Stimulated activated CD4-positive, alpha-beta T cell treated with anti-CD3 and anti-CD28 coated beads, TNF-alpha, amount 100 ng/mL, for 24 hours (primary cell): ENCODE measurements at places on chromosomes 12 and 14.

DNA sequence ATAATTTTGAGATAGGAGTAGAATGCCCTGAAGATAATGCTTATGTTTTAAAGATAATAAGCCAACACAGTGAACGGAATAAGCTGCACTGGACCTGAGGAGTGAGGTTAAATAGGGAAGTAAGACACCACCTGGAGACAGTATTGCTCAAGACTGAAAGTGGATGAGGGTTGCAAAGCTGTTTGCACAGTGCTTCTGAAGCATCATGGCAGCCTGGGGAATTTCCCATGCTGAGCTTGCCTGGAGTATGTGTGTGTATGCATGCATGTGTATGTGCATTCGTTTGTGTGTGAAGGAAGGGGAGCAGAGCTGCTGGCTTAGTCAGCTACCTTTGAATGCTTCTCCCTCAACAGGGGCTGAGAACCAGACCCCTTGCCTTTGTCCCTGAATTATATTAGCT, 35.8 kb downstream of the BHLHE41 start:
- no peak for DNase-seq

DNA sequence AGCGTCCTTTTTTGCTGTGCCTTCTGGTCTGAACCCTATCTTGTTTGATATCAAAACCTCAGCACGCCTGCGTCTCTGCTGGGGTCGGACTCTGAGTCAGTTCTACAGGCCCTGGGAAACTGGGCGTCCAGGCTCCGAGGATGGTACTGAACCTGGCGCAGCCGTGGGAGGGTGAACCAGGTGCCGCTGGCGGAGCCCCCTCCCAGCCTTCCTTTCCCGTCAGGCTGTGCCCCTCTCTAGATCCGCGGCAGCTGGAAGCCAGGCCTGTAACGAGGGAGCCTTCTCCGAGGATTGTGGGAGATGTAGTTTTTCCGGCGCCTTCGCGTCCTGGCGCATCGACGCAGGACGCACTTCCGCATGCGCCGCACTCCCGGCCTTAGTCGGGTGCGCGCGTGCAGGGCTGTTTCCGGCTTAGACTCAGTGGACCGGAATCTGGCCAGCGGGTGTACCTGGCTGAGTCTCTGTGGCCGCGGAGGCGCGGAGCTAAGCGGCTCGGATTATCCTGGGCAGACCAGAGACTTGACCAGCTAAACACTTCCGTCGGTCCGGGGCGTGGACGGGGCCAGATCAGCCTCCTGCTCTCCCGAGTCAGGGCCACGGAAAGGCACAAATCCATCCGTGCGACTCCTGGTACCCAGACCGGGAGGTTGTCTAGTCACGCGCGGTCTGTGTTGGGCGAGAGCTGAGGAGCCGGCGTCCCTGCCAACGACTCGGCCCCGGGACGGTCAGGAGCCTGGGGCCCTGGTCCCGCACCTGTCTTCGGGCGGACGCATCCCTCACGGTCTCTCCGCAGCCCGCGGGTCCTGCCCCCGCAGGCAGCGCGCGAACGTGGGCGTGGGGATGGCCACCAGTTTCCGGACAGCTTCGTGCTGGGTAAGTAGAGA, at the start of gene ZNF26:
Gene ZNF26, plus strand, starts transcription at position 367 of the 884 bp plus-strand sequence. Its CDS starts 474 bp downstream, at position 841.
- peak; percentile 79 for DNase-seq

- DNase-seq: no peak
Measured at GRCh38 chr12:131771965-131772364, 56.2 kb upstream of the MMP17 start.

GRCh38 chr12:54359762-54360351, 4.4 kb downstream of the GPR84 start:
- DNase-seq: no peak

- no peak for DNase-seq
Measured at GRCh38 chr12:10941916-10942607, 3.0 kb upstream of the TAS2R14 start.

DNA sequence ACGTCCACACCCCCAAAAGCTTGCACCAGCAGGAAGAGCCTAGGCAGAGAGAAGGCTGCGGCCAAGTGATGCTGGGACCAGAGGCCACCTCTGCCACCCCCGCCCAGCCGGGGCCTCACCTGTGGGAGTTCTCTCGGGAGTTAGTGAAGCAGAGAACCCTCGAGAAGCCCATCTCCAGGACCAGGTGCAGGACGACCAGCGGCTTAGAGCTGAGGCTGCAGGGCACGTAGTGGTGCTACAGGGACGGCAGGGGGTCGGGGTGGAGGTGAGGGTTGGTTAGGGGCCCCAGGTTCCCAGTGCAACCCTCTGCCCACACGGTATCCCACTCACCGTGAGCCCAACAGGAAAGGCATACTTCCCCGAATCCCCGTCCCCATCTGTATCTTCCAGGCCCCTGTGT, 3.6 kb downstream of the DDX51 start:
- no peak for DNase-seq

DNA sequence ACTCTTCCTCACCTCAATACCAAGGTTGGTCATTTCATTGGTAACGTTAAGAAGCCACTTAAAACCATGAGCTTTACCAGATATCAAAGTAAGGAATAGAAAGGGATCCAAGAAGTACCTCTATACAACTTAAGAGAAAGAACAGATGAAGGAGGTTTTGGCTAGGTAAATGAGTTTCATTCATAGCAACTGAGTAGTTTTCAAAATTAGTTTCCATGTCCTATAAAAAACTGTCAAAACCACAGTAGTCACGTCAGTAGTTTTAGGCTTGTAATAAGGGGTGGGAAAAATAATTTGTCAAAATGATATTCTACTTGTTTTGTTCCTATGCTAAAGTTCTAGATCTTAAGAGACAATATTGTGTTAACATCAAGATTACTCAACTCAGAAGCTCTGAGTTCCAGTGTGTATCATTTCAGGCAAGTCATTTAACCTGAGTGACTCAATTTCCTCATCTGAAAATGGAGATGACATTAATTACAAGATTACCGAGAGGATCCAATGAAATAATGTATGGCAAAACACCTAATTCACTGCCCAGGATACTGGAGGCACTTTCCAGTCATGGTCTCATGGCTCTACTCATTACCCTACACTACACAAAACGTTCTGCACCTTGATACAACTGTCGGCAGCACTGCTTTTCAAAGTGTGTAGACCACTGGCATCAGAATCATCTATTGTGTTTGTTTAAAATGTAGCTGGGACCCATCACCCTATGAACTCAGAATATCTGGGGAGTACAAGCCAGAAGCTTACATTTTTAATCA, 24.1 kb upstream of the SLC6A13 start:
- DNase-seq: no peak

DNA sequence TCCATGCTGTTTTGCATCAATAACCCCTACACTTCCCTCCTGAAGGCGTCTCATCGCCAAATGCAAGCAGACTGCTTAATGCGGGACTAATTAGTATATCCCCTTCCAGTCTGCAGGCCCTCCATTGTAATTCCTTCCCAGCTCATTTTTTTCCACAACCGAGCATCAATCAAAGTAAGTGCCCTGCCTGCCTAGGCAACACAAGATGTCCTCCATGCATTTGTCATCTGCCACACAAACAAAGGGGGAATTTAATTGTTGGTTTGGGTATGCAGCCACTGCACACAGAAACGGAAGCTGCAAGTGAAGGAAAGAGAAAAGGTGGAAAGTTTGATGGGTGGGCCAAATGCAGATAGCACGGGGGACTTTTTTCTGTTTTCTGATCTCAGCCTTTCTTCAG, 168.0 kb downstream of the EGLN3 start:
- DNase-seq: no peak

DNA sequence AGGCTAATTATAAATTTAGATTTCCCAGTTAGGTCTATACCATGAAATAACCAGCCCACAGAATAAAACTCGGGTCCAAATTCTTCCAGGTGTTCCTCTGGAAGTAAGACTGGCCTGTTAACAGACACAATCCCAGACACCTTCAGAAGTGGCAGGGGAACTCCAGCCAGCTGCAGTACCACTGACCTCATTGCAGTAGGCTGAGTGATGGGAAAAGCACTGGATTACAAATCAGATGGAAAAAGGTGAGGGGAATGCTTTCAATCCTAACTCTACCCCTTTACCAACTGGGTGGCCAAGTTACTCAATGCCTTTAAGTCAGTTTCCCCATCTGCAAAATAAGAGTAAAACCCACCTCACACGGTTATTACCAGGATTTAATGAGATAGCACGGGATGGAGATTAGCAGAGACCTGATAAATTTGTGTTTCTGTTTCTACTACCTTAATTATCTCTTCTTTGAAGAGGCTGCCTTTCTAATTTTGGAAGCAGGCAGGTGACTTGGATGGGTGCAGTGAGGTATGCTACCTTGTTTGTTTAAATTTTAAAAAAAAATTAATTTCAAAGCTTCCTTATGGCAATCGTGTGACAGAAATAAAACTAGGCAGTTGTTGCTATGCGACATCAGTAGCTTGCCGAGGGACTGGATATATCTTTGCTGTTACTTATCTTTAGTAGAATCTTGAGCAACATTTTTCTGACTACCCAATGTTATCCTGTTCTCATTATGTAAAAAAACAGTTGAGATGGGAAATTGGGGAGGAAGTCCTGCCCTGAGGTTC, 167.3 kb upstream of the GRIN2B start:
- DNase-seq: no peak

DNA sequence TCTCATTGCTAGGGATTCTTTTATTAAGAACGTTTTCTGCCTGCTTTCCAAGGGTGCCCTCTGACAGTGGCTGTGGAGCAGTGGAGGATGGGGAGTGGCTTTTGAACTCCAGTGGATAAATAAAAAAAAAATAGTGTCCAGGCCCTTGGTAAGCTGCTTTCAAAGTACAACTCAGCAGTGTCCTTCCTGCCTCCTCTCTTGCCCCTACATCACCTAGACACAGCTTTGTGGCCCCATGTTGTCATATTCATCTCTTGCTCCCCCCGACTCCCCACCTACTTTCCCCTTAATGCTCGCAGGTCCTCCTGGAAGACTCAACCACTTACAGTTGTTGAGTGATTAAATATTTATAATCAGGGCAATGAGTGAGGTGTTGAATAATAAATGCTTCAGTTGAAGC, 880.9 kb downstream of the BCL11B start:
- DNase-seq: no peak

DNA sequence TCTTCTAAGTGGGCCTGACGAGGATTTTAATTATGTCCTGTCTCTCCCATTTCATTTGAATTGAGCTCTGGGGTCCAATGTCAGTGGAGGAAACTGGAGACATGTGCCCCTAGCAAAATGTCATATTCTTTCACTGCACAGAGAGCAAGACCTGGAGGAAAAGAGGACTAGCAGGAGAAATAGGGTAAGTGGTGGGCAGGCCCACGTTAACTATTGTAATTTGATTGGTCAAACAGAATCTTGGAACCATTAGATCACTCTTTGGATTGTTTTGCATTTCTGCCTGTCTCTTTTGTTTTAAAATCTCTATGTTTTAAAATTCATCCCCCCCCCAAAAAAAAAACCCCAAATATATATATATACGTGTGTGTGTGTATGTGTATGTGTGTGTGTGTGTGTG, 113.9 kb upstream of the PELI2 start:
- DNase-seq: no peak

- no peak for DNase-seq
Measured at GRCh38 chr14:72594099-72594901, 299.6 kb downstream of the DPF3 start.

DNA sequence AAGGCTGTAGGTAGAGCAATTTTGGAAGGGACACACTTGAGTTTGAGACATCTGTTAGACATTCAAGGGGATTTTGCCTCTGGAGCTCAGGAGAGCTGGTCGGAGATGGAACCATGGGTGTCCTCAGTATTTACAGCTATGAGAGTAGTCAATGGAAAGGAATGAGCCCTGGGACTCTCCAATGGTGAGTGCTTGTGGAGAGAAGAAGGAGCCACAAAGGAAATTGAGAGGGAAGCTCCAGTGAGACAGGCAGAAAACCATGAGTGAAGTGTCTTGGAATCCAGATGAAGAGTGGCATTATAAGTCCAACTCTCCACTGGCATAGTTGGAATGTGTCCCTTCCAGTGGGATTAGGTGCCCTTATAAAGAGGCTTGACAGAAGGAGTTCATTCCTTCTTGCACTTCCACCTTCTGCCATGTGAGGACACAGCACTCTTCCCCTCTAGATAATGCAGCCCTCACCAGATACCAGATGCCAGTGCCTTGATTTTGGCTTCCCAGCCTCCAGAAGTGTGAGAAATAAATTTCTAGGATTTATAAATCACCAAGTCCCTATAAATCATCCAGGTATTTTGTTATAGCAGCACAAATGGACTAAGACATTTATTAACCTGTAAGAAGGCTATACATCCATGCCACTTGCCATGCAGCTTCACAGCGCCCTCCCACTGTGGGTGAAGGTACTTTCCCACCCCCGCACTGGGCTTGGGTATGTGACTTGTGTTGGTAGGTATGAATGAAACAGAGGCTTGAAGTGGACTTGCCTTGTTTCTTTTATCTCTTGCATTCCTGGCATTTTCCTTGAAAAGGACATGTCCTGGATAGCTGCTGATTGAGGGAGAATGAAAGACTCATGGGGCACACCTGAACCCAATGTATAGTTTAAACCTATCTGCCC, 27.3 kb downstream of the LLPH start:
- DNase-seq: no peak

DNA sequence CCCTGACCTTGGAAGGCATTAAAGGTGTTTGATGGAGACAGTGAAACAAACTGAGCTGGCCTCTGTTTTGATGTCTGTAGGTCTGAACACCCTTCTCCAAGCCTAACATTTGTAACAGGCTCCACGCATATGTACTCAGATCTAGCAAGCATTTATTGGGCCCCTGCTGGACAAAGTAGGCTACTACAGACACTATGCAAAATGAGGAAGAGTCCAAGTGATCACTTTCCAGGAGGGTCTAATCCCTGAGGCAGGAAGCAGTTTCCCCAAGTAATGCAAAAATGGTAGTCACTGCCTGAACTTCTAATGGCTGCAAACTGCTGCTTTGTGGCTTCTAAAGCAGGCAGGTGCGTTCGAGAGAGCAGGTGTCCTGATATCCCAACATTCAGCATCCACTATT, 405.8 kb downstream of the MED13L start:
- no peak for DNase-seq

- DNase-seq: no peak
Measured at GRCh38 chr12:132866251-132866828, 21.1 kb downstream of the CHFR start.

DNA sequence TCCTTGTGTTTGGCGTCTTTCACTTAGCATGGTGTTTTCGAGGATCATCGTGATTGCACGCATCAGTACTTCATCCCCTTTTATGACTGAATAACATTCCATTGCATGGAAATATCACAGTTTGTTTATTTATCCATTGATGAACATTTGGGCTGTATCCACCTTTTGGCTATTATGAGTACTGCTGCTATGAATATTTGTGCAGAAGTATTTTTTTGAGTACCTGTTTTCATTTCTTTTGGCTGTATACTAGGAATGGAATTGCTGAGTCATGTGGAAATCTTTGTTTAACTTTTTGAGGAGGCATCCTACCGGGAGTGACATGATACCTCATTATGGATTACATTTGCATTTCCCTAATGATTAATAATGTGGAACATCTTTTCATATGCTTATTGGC, 66.4 kb downstream of the WNK1 start:
- DNase-seq: no peak
